ENCODE measurements at places on chromosomes 12 and 14.
A peak's percentile ranks its signal among the peaks of the same experiment; 100 is the strongest.

GRCh38 chr14:64092338-64092737 lies 201.8 kb downstream of the ESR2 start:
- DNase-seq: no peak

- DNase-seq: no peak
Observed at GRCh38 chr12:69897744-69898143, 72.7 kb downstream of the MYRFL start.

DNA sequence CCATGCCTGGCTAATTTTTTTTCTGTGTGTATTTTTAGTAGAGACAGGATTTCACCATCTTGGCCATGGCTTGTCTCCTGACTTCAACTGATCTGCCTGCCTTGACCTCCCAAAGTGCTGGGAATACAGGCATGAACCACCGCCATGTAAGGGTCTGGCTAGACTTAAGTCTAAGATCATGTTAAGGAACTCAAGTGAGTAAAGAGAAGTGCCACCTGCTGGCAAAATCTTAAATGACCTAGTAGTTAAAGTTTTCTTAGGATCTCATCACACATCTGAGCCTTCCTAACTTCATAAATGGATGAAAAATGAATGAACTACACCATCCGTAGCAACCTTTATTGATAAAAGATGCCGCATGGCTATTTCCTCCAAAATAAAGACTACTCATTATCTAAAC lies 1.7 kb upstream of the C12orf56 start:
- no peak for DNase-seq

DNA sequence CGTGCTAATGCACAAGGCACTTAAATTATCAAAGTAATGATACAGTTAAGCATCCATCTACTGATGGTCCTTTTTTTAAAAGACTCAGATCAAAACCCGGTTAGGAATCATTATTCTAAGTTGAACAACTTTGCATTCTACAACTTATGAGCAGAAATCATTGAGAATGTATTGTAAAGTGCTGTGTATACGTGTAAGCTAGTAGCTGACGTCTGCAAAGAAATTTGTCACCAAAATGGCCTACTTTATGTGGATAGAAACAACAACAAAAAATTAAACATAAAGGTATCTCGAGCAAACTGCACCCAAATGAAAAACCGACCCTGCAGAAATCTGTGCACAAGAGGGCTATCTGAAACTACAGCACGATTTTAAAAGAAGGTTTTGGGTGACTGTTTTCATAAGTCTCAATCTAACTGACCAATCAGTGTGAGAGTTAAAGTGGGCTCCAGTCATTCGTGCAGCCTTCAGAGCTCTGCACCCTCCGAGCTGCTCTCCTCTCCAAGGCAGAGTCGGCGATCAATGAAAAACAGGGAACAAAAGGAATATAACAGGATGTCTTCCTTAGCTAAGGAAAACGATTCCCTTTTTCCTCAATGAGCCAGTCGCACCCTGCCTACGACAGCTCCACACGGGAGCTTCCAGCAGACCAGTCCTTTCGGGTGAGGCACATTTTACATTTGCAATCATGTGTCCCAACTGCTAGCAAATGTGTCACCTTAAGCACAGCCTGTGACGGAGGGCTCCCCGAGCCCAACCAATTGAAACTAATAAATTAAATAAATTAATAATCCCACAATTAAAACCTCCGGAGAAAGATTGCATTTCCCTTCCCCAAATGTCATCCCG lies 200.7 kb upstream of the FOXN3 start:
- peak; percentile 44 for DNase-seq

DNA sequence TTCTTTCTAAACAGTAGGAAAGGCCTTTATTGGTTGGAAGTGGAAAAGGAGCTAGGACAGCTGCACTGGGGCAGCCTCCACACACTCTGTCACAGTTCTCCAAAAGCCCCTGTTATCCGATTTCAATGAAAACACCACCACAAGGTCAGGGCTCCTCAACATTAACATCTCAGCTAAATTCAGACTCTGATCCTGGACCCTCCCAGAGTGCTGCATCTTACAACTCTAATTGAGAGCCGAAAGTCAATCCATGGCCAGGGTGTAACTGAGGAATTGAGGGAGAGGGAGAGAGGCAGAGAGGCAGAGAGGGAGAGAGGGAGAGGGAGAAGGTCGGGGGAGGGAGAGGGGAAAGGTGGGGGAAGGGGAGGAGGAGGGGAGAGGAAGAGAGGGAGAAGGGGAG lies 32.1 kb downstream of the DICER1 start:
- no peak for DNase-seq

Data from NCI-H345 (cell line).